WERI-Rb-1 (cell line): ENCODE measurements at places on chromosomes 11 and 22.

- DNase-seq: no peak
Measured at GRCh38 chr11:120139316-120140069, 1.6 kb upstream of the TRIM29 start.

DNA sequence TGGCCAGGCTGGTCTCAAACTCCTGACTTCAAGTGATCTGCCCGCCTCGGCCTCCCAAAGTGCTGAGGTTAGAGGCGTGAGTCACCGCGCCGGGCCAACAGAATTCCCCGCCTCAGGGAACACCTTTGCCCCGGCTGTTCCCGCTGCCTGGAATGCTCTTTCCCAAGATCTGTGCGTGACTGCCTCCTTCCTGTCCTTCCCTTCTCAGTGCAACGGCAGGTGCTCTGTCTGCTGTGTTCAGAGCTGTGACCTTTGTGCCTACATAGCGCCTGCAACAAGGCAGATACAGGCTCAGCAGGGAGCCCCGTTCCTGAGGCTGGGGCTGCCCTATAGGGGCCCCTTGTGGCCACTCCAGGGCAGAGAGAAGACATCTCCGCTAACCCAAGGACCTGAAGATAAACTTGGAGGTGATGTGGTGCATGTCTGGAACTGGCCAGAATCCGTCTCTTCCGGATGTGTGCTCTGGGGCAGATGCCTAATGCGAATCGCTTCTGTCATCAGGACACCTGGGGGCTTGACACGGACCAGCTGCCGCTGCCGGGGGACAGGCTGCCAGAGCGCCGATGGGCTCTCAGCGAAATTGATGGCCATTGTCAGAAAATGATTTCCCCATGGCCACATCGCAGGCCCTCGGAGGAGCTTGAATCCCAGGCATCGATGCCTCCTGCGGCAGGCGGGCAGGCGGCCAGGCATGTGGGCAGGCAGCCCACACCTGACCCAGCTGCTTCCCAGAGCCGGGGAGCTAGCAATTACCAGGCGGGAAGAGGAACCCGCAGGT is 43.5 kb upstream of the TCF20 start:
- peak; percentile 73 for DNase-seq

- DNase-seq: no peak
Measured at GRCh38 chr22:48154943-48155240, 1392.4 kb downstream of the TBC1D22A start.

- no peak for DNase-seq
Measured at GRCh38 chr11:114285599-114285998, 10.6 kb upstream of the NNMT start.
